ENCODE measurements at places on chromosomes 5 and 9. TPM values are rescaled to one million over a fixed set of nuclear protein-coding genes. Genes with fewer than 3 reads are reported as not detected.

PELO gene
- 13.2 TPM for polyA plus RNA-seq

SLC35D2 gene
- 26.1 TPM for polyA plus RNA-seq

EFNA5 gene
- 3.0 TPM for polyA plus RNA-seq

FAT2 gene
- 0.66 TPM for polyA plus RNA-seq

AOPEP gene
- polyA plus RNA-seq, result 43.0 TPM

PFN3 gene
- not detected for polyA plus RNA-seq

CCL27 gene
- 0.51 TPM for polyA plus RNA-seq

CCL28 gene
- 0.14 TPM for polyA plus RNA-seq

PDE6A gene
- polyA plus RNA-seq, result 0.06 TPM

ACER2 gene
- polyA plus RNA-seq, result 0.99 TPM

All from forelimb muscle (tissue), 1 donor.